Stimulated activated CD8-positive, alpha-beta memory T cell treated with anti-CD3 and anti-CD28 coated beads, Interleukin-7, amount 100 ng/mL, for 48 hours (primary cell): ENCODE measurements at places on chromosomes 12 and 14.

GRCh38 chr12:87280893-87281292 lies 748.3 kb downstream of the C12orf50 start:
- no peak for DNase-seq

- no peak for DNase-seq
Measured at GRCh38 chr12:104551-105081, 38.0 kb downstream of the IQSEC3 start.

GRCh38 chr12:32115404-32116104 lies 8.9 kb downstream of the BICD1 start:
- no peak for DNase-seq

DNA sequence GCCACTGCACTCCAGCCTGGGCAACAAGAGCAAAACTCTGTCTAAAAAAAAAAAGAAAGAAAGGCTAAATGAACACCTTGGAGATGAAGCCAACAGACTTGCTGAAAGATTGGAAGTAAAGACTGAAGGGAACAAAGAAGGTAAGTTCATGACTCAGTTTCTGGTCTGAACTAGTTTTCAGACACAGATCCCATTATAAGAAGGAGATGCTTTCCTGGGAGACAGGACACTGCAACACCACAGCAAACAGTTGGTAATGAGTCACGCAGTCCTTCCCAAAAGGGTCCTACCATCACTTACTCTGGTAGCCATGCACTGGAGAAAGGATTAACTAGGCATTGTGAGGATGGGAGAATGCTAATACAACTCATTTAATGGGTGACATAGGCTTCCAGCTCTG lies 97.2 kb downstream of the SSPN start:
- DNase-seq = no peak

DNA sequence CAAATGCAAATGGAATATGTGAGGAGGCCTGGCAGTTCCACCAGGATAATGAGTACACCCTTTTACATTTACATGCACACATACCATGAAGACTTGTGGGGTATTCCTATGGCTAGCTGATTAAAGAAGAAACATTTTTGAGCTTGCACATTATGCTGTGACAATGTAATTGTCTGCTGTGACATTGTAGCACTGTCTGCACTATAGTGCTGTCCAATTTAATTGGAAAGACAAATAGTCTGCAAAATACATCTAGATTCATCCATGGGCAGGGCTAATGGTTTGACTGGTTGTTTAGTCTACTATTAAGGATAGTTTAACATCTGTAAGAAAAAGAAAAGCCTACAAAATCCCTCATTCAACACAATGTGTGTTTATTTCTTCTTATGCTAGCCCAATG lies 1005.6 kb upstream of the LRFN5 start:
- DNase-seq = no peak

GRCh38 chr12:42261708-42262107 lies 23.7 kb upstream of the YAF2 start:
- DNase-seq = no peak

DNA sequence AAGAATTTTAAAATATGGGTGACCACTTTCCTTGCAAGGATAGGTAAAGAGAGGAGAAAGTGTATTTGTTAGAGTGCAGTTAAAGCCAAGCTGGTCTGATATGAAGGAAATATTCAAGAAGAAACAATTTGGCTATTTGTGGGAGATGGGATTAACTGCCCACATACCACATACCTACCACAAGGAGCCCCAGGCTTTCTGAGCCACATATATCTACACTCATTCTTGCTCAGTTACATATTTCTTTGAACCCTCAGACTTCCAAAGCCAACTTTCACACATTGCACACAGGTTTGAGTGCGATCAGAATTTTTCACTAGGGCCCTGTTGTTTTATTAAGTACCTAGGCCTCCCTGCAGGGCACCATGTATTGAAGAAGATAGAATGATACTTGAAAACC lies 330.2 kb downstream of the ZFP36L1 start:
- no peak for DNase-seq

- DNase-seq = no peak
Measured at GRCh38 chr12:693934-694533, 30.8 kb upstream of the NINJ2 start.

GRCh38 chr12:77999074-77999715 lies 168.5 kb downstream of the NAV3 start:
- no peak for DNase-seq

GRCh38 chr14:54194501-54194900 lies 202.3 kb upstream of the CDKN3 start:
- DNase-seq = no peak

GRCh38 chr12:113479590-113480335 lies 8.1 kb upstream of the LHX5 start:
- DNase-seq = no peak

GRCh38 chr12:101795786-101796185 lies 35.0 kb downstream of the GNPTAB start:
- DNase-seq = no peak

- no peak for DNase-seq
Measured at GRCh38 chr14:95011445-95012006, 145.8 kb downstream of the DICER1 start.

GRCh38 chr12:109885616-109886015 lies 5.3 kb upstream of the GLTP start:
- no peak for DNase-seq

- no peak for DNase-seq
Measured at GRCh38 chr14:96122496-96122895, 82.1 kb upstream of the BDKRB2 start.

DNA sequence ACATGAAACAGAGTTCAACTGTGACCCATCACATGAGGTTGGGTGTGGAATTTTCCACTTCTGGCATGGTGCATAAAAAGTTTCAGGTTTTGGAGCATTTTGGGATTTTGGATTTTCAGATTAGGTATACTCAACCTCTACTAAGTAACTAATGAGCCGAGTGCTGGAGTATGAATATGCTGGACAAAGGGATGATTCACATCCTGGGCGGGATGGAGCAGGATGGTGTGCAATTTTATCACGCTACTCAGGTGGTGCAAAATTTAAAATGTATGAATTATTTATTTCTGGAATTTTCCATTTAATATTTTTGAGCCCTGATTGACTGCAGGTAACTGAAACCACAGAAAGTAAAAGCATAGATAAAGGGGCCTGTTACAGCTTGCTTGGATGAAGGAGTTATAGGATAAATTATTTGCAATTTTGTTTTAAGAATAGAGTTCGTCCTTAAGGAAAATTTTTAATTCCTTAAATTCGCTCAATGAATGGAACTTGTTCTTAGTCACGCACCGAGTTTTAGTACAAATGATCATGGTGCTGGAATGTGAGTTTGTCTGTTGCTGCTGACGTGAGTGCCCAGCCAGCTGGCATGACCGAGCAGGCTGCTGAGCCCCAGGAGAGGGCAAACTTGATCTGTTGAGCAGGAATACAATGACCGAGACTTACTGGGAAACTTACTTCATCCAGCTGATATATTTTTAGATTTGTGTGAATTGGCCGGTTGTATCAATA lies 176.3 kb downstream of the ESR2 start:
- no peak for DNase-seq

GRCh38 chr12:129304529-129304928 lies 451.3 kb downstream of the GLT1D1 start:
- DNase-seq = no peak

GRCh38 chr12:29710104-29710503 lies 73.6 kb downstream of the TMTC1 start:
- no peak for DNase-seq

DNA sequence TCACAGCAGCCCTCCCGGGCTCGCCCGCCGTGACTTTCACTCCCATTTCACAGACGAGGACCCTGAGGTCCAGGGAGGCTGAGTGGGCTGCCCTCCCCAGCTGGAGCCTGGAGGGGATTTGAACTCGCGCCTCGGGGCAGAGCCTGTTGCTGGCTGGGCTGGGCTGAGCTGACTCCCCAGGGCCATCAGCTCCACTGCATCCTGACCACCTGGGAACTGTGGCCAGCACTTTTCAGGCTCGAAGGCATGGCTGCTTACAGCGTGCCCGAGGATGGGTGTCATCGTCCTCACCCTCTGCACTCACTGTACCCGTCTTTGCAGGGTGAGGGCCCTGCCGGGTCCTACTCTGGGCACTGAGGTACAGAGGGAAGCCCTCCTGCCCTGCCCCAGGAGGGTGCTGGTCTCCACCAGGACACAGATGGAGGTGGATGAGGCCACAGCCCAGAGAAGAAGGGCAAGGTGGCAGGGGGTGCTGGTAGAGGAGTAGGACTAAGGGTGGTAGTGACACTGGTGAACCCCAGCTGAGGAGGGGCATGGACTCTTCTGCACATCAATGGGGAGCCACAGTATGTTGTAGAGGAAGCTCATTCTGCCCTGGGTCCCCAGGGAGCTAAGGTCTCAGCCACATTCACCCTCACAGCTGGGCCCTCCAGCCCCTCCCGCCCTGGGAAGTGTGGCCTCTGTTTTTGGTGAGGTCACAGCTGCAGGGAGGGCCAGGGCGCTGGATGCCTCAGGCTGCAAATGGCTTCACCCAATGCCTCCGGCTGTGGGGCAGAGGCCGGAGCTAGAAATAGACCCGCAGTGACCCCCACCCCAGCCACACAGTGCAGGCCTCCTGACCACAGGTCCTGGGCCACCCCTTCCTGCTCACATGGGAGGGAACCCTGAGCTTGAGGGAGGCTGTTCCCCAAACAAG lies 365.1 kb upstream of the SFSWAP start:
- no peak for DNase-seq

DNA sequence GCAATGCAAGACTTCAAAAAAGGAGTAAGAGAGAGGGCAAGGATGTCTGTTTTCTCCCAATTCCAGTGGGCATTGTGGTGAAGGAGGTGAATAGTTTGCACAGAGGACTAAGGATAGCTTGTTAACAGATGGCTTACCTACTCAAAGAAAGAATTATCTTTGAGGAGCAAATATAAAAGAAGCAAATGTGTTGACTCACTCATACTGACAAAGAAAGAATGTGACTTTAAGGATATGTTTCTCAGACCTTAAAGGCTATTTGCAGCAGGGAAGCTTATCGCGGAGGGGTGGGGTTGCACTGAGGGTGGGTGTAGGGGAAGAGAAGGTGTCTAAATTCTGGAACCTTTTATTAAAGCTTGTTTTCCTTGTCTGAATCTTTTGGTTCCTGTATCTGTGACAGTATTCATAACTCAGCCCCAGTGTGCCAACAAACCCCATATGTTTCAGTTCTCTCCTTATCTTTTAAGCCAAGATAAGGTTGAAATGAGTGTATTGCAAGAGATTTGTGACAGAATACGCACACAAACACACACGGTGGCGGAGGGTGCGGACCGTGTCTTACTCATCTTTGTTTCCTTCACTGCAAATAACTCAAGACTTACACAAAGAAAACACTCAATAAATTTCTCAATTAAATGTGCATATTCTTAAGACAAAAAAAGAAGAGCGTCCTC lies 146.4 kb upstream of the ARID2 start:
- DNase-seq = no peak

DNA sequence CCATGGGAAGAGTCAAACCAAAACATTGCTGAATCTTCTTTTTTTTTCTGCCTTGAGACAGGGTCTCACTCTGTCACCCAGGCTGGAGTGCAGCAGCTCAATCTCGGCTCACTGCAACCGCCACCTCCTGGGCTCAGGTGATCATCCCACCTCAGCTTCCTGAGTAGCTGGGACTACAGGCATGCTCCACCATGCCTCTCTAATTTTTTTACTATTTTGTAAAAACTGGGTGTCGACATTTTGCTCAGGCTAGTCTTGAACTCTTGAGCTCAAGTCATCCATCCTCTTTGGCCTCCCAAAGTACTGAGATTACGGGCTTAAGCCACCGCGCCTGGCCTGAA lies 1.5 kb upstream of the KRT75 start:
- DNase-seq = no peak

GRCh38 chr12:113674996-113675395 lies 203.3 kb upstream of the LHX5 start:
- DNase-seq = no peak

GRCh38 chr12:49891012-49891411 lies 12.7 kb downstream of the FAIM2 start:
- no peak for DNase-seq

DNA sequence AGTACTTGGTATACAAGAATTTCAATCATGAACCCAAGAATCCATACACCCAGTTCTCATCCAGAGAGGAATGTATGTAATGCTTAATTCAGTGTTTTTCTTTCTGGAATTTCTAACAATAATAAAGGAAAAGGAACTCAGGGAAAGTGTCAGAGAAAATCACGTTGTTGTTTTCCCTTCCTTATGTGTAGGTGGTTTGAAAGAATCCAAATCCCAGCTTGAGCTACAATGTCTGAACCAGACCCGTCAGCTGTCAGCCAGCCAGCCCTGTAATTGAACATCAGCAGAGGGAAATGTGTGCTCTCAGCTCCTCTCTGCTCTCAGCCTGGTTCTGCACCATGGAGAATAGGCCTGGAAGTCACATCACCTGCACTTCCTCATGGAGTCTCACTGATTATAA lies 126.5 kb downstream of the TMEM30B start:
- DNase-seq = no peak
